ENCODE measurements at places on chromosomes 2 and 18.

- no peak for DNase-seq
Observed at GRCh38 chr2:29573612-29574011, 347.8 kb downstream of the ALK start.

DNA sequence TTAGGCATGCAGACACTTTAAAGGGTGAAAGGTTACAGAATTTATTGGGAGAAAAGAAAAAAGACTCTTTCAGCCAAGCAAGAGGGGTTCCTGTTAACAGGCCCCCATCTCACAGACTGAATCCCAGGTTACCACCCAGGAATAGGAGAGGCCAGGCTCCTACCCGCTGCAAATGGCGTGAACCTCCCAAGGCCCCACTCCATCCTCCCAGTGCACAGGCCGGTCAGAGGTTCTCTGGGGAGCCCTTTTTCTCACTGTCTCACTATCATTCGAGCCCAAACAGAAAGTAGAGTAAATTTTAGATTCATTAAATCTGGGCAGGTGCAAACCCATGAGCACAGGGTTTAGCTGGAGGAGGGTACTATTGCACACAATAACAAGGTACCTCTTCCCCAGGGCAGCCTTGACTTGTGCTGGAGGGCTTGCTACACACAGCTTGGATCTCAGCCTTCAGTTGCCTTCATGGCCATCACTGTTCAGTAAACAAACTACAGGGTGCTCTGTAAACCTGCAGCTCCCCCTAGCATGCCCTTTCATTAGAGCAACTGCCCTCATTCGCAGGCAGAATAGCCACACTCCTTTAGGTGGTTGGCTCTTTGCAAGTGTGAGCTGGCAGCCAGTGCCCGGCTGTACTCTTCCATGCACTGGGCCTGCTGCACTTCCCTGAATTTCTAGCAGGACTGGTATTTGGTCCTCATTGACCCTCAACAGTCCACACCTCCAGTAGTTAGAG lies 7.3 kb upstream of the PLEK start:
- peak; percentile 58 for DNase-seq

DNA sequence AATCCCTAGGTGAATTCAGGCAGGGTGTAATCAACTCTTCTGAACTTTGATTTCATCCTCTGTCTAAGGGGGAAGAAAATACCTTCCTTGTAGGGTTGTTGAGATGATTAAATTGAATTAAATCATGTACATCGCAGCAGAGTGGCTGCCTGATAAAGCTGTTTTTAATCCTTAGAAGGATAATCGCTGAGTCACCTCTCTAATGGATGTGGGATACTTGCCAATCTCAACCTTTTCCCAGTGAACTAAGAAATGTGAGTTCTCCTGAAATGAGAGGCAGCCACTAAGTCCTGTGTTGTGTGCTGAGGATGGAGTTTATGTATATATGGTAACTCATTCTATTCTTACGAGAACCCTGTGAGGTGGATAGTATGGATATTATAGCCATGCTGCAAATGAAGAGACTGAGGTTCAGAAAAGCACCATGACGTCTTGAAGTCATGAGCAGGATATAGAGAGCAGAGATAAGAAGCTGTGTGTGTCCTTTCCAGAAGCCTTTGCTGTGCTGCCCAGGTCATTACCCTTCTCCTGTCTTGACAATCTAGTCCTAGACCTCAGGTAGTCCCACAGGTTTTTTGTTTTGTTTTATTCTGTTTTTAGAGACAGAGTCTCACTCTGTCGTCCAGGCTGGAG lies 93.3 kb downstream of the HNRNPLL start:
- no peak for DNase-seq

DNA sequence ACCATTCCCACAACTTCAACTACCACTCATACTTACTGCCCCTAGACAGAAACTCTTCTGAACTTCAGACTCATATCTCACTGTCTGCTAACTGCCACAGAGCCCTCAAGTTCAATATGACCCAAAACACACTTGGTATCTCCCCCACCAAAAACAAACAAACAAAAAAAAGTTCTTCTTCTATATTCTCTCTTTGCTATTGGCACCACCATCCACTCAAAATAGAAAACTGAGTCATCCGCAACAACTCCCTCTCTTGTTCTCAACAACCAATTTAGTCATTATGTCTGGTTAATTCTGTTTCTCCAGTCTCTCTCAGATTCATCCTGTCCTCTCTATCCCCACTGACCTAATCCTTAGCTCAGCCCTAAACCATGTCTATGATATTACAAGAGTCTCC lies 7.2 kb upstream of the DCTN1 start:
- DNase-seq: no peak

- no peak for DNase-seq
Observed at GRCh38 chr2:122078451-122078850, 323.0 kb downstream of the TSN start.

- no peak for DNase-seq
Observed at GRCh38 chr2:129301431-129301913, 678.0 kb upstream of the RAB6C start.

Data from inflammatory macrophage treated with lipopolysaccharide for 1 hour (primary cell).